A549 treated with AZD2906 at 1 μM for 4 hours (cell line): ENCODE measurements at places on chromosomes 2 and 18. TPM values are rescaled to one million over a fixed set of nuclear protein-coding genes. Genes with fewer than 3 reads are reported as not detected.

The GKN2 gene
- 1.9 to 3.2 TPM (median 2.5 TPM) in 5 replicates for total RNA-seq

The CYP1B1 gene
- 3.6 to 4.6 TPM (median 4.5 TPM) in 5 replicates for total RNA-seq

The TSPYL6 gene
- total RNA-seq = not detected in 5 replicates

The GALR1 gene
- total RNA-seq = not detected in 5 replicates

The MAP3K19 gene
- not detected in 5 replicates for total RNA-seq

The SLC5A7 gene
- not detected in 5 replicates for total RNA-seq

The KCTD18 gene
- 9.1 to 12.0 TPM (median 10.5 TPM) in 5 replicates for total RNA-seq

The SNORC gene
- total RNA-seq = 4.1 to 11.5 TPM (median 10.4 TPM) in 5 replicates

The IFIH1 gene
- 0.71 to 1.1 TPM (median 0.94 TPM) in 5 replicates for total RNA-seq

The KIF5C gene
- total RNA-seq = 0.21 to 0.50 TPM (median 0.28 TPM) in 5 replicates

The RNF144A gene
- total RNA-seq = 6.8 to 9.3 TPM (median 8.7 TPM) in 5 replicates

The ADCYAP1 gene
- not detected in 5 replicates for total RNA-seq

The LYPD6 gene
- 0.04 to 0.08 TPM (median 0.07 TPM) in 5 replicates for total RNA-seq

The TWIST2 gene
- total RNA-seq = 8.5 to 16.9 TPM (median 14.4 TPM) in 5 replicates

The ARHGEF4 gene
- total RNA-seq = 10.2 to 11.8 TPM (median 11.0 TPM) in 5 replicates

The EGR4 gene
- total RNA-seq = 0.19 to 0.32 TPM (median 0.25 TPM) in 5 replicates

The IL36G gene
- total RNA-seq = not detected in 5 replicates

The NT5DC4 gene
- 0.06 to 0.94 TPM in 2 of 5 replicates, not detected in the others for total RNA-seq
